T-cell (primary cell): ENCODE measurements at places on chromosomes 13 and 19.

DNA sequence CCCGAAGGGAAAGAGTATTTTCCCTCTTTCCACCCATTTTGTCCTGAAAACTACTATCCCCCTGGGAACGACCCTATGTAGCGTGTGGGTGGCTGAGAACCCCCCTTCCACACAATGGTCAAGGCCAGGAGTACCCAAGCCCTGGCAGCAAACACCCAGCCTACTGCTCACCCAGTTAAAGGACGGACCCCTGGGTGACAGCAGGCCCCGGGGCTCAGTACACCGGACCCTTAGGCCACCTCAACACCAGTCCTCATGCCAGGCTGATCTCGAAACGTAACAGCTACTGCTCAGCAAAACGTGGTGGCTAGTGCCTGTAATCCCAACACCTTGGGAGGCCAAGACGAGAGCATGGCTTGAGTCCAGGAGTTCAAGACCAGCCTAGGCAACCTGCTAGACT is 1.4 kb downstream of the ANKRD27 start:
- no peak for DNase-seq

GRCh38 chr19:6402837-6403608 is 10.1 kb upstream of the GTF2F1 start:
- no peak for DNase-seq

DNA sequence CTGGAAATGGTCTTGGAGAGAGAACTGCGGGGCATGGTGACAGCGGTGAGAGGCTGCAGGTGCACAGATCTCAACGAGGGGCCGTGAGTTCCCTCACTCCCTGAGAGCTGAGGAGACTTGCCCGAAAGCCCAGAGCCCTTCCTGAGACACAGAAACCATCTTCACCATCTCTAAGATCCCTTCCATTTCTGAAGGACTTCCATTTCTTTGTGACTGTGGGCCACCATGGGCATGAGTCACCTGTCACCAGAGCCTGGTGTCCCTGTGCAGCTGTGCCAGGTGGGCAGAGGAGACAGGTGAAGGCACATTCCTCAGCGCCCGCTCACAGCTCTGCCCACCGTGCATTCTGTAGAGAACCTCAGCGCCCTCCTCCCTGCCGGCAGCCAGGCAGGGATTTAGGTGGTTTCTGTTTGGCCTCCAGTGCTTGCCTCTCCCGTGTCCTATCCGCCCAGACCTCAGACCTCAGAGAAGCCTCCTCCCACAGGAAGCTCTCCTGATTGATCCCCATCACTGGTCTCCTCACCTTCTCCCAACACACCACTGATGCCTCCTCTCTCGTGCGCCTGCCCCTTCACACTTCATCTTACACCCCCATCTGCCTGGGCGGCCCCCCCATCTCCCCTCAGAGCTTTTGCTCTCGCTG is 24.2 kb downstream of the SH3GL1 start:
- no peak for DNase-seq

- DNase-seq: no peak
These were observed 191.1 kb upstream of the GPR12 start for GRCh38 chr13:26951581-26952177.

- DNase-seq: no peak
These were observed 5.7 kb downstream of the AP1M1 start for GRCh38 chr19:16203256-16204004.

DNA sequence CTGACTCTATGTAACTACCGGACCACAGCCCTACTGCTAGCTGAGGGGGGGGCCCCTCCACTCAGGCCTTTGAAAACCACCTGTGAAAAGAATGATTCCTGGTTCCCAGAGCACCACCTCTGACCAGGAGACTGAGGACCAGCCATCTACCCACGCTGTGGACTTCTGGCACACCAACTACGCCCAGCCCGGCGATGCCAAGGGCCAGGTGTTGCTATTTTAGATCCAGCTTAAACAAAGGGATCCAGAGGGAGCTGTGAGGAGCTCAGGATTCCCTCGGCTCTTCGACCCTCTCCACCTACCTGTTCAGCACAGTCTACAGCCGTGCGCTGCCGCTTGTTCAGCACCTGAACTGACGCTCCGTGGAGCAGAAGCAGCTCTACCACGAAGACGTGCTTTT is 23.0 kb downstream of the PDCD5 start:
- no peak for DNase-seq

GRCh38 chr13:59464926-59465325 is 698.8 kb downstream of the DIAPH3 start:
- DNase-seq: no peak

GRCh38 chr13:91331047-91331915 is 16.2 kb upstream of the MIR17HG start:
- DNase-seq: no peak

GRCh38 chr13:111429064-111429558 is 108.7 kb downstream of the TEX29 start:
- no peak for DNase-seq

- no peak for DNase-seq
These were observed 17.8 kb upstream of the CCNA1 start for GRCh38 chr13:36414461-36414860.

GRCh38 chr19:5091018-5091683 is 122.2 kb downstream of the KDM4B start:
- no peak for DNase-seq

DNA sequence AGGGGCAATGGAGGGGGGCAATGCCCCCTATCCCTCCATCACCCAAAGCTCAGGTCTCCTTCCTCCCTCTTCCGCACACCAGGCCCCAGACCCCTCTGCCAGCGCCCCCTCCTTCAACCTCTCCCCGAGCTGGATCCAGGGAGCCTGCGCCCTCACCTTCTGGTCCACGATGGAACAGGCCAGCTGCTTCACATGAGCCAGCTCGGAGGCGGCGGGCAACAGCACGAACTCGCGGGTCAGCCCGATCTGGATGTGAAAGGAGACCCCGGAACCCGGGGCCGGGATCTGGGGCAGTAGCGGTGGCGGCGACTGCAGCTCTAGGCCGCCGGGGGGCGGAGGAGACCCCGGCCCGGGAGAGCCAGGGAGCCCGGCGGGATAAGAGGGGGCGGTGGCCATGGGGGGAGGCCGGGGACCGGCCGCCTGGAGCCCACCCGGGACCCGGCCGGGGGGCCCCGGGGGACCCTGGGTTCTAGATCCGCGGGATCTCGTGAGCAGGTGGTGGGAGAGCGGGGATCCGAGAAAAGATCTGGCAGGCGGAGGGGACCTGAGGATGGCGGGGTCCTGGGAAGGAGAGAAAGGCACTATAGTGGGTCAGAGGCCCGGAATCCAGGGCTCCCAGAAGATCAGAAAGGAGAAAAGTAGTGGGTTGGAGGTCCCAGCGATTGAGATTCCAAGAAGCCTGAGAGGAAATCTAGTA is 791 bp downstream of the PRKD2 start:
- no peak for DNase-seq

DNA sequence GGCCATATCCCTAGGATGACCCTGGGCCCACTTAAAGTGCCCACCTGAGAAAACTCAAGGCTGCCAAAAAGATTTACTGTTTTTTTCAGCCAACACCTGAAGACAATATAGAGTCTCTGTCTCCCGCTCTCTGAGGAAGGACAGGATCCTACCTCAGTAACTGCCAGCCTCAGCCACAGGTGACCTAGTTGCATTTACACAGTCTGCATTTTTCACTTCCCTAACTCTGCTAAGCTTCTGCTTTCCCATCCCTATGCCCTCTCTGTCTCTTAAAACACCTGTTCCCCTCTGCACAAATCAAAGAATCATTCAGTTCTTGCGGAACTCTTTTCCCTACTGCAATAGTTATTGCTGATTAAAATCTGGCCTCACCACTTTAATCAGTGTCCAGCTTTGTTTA is 609.5 kb downstream of the UQCRFS1 start:
- no peak for DNase-seq

DNA sequence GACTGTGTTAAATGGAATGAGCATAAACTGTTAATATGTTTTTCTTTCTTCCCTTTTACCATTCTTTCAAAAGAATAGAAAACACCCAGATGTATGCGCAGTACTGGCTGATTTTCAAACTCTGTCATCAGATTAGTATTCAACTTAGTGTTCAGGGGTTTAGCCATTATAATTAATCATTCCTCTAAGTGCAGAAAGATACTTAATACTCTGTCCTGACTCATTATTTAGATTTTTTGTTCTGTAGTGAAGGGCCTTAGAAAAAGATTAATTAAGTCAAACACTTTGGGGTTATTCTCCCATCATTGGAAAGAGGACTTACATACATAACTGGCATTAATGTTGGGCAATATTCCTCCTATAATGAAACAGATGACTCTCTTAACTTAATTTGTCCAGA is 1316.7 kb upstream of the SLC10A2 start:
- no peak for DNase-seq

GRCh38 chr13:29319451-29319850 is 276.0 kb downstream of the SLC7A1 start:
- no peak for DNase-seq

GRCh38 chr13:22082437-22083100 is 411.7 kb downstream of the FGF9 start:
- DNase-seq: no peak

GRCh38 chr19:1038978-1039645 is 795 bp upstream of the ABCA7 start:
- DNase-seq: no peak

- DNase-seq: no peak
These were observed 5.4 kb downstream of the SMAD9 start for GRCh38 chr13:36914648-36915047.

- peak; percentile 40 for DNase-seq
These were observed at the start of gene DKKL1 for GRCh38 chr19:49363268-49364082. TSS of gene DKKL1 (plus strand) at chr19:49363877. CDS start at chr19:49363999, 122 bp downstream.

- DNase-seq: no peak
These were observed 186.6 kb upstream of the SLITRK6 start for GRCh38 chr13:85985797-85986196.

DNA sequence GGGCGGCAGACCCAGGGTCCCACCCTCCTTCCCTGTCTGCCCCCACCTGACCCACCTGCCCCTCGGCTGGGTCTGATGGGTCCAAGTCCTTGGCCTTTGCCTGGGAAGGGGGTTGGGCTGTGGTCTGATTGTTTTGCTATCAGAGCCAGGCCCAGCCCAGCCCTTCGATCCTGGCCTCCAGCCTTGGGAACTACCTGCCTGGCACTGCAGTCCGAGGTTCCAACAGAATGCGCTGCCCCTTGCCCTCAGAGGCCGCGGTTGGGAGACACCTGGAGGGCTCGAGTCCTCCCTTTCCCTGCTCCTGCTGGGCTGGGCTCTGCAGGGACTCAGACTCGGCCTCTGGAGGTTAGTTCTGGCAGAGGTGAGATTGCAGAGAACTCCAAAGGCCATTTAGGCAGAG is 1.6 kb downstream of the CCL25 start:
- no peak for DNase-seq

DNA sequence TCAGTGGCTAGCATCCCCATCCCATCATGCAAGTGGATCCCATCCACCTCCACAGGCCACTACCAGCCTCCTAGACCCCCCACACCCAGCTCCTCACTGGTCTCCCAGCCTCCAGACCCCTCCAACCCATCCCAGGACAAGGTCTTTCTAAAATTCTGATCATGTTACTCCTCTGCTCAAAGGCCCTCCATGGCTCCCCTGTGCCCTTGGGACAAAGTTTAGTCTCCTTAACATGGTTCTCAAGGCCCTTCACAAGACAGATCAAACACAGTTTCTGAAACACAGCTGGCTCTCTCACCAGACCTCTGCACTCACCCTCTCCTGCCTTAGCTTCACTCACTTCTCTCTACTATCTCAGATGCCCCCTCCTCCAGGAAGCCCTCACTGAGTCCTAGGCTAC is 9.3 kb downstream of the CEACAM19 start:
- DNase-seq: no peak

DNA sequence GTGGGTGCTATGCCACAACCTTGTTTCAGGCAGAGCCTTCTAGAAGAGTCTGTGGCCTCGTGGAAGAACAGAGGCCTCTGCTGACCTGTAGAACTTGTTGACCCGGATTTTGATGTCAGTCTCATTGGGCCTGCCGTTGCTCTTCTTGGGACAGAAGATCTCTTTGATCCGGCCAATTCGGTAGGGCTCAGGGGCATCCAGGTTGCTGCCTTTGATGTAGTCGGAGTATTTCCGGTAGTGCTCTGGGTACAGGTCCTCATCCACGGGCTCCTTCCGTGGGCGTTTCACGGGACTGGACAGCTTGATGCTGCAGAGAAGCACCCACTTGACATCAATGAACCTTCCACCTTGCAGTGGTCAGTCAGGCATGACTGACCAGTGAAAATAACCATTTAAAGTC is 24.0 kb upstream of the EIF3G start:
- DNase-seq: no peak

DNA sequence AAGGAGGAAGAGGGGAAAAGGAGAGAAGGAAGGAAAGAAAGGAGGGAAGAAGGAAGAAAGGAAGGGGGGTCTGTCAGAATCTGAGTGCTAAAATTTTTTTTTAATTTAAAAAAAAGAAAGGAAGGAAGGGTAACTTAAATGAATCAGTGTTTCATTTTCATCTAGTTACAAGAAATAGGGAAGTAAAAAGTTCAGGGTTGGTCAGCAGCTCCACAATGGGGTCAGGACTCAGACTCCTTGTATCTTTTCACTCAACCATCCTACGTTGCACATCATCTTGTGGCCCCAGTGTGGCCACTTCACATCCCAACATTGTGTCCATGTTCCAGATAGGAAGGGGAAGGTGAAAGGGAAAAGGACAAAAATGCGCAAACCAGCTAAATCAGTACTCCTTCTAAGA is 14.3 kb upstream of the FNDC3A start:
- DNase-seq: no peak

DNA sequence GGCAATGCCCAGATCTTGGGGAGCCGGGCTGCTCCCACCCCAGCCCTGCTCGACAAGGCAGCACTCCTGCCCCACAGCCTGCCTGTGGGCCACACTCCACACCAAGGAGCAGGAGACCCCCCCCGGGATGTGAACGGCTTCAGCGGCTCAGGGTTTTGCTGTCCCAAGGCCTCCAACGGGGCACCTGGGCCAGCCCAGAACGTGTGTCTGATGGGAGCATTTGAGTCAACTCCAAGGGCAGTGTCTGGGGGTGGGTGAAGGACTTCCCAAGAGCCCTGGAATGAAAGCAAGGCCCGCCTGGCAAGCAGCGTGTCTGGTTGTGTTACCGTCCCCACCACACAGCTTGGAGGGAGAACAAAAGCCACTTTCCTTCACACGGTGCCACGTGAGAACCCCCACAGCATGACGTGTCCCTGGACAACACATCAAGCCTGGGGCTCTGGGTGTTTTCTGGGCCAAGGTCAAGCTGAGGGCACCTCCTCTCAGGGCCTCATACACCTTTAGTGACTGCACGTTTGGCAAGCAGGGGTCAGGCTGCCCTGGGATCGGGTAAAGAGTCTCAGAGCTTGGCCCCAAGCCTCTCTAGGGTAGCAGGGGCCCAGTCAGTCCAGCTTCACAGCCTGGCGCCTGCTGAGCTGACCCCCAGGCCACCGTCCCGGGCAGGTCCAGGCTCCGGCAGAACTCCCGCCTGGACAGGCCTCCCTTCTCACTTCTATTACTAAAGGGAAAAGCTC is 6.0 kb downstream of the C13orf46 start:
- no peak for DNase-seq

- no peak for DNase-seq
These were observed 131.4 kb downstream of the TNFRSF19 start for GRCh38 chr13:23701636-23702035.
